ENCODE measurements at places on chromosomes 5 and 9.

DNA sequence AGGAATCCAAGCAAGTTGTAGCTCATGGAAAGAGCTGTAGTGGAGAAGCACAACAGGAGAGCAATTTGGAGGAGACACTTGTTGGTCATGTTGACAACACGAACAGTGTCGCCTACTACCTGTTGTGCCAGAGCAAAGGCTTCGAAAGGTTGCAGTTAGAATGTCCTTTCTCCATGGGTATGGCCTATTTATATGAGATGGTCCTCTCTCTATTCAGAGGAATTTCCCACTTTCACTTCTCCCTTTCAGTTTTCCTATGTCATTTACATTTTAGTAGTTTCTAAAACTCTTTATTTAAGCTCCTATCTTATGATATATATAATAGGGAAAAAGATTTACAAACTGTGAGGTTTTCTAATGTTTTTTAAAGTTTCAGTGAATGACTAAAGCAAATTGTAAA, at the start of gene IFNB1:
Gene IFNB1, minus strand, starts transcription at position 162 of the 400 bp plus-strand sequence. Its CDS starts 73 bp downstream, at position 89.
- no peak for DNase-seq

DNA sequence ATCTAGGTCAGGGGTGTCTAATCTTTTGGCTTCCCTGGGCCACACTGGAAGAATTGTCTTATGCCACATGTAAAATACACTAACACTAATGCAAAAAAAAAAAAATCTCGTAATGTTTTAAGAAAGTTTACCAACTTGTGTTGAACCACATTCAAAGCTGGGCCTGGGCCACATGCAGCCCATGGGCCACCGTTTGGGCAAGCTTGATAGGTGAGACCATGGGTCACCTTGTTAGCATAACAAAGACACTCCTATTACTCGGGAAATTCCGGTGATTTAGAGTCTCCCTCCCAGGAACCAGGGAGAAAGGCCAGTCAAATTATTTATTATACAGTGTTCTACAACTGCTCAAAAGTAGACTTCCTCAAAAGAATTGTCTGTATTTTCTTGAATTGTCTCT, 12.7 kb downstream of the RECK start:
- DNase-seq: no peak

DNA sequence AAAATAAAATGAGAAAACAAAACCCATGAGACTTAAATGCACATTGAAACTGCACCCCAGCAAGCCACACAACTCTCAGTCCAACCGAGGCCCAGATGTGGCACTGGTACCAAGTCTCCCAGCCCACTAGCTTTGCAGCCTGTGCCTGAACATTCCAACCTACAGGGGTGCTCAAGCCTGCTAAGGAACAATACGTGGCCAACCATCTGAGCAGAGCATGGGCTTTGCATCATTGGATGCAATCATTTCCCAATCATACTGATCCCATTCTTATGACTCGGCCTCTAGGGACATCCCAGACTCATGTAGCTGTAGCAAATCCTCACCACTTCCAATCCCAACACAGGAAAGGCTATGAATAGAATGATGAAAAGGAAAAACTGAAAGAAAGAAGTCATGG, 297.2 kb downstream of the SPOCK1 start:
- DNase-seq: no peak

DNA sequence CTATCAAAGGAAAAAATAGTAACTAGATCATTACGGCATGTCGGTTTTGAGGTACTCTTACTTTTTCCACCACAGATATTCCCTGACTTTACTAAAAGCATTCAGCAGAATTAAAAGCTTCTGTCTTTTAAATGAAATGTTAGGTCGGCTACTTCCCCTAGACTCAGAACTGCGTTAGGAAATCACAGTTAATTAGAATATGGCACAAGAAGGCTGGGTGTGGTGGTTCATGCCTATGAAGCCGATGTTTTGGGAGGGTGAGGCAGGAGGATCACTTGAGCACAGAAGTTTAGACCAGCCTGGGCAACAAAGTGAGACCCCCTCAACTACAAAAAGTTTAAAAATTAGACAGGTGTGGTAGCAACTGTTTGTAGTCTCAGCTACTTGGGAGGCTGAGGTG, 24.4 kb downstream of the CEMIP2 start:
- DNase-seq: no peak

GRCh38 chr9:89165341-89165740, 13.3 kb downstream of the SHC3 start:
- no peak for DNase-seq

DNA sequence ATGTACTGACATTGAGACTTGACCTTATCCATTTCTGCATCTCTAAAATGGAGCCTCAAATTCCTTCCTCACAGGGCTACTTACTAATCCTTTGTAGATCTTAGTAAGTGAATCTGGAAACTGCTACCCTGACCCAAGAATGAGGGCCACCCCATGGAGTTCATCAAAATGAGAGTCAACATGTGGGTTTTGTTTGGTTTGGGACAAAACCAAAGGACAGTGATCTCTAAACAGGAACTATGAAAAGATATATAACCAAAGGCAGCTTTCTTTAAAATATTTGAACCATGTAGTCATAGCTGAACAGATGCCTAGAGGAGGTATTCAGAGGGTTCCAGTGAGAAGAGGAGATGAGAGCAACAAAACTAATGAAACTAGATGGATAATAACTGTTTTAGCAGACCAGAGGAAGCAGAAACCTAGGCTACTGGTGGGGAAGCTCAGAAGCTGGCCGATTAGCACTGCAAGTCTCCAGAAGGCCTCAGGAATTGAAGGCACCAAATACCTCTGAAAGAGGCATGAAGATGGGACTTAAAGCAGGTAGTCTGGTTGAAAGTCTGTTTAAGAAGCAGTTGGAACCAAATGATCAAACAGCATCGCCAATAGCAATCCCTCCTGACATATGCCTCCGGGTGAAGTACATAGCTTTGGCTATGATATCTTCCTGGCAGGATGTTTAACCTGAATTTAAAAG, 45.8 kb downstream of the THOC3 start:
- no peak for DNase-seq

GRCh38 chr5:78287833-78288232, 6.7 kb downstream of the AP3B1 start:
- no peak for DNase-seq

DNA sequence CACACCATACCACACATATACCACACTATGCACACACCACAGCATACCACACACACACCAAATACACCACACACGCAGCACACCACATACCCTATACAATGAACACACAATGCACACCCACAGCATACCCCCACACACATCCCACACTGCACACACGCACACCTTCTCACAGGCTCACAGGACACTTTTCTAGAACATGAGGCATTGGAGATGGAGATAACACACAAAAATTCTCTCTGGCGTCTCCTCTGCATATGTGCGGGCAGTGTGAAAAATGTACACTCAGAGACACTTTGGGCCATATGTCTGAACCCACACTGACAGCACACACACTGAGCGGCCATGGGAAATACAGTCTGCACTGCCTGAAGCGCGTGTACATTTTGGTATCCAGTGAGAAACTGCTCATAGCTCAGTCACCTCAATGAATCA, 278.1 kb downstream of the GADD45G start:
- DNase-seq: no peak

DNA sequence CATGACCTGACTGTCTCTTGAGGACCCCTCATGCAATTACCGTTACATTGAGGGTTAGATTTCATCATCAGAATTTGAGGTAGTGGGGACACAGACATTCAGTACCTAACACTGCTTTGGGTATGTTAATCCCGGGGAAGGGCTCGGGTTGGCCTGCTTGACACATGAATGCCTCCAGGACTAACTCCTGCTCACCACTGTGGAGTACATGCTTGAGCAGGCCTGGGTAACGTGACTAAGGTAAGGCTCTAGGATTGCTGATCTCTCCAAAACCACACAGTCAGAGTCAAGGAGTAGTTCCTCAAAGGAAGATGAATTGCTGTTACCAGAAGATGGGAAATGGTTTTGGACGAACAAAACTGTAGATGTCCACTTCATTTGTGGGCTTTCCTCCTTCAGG, 376.3 kb upstream of the ZNF462 start:
- DNase-seq: no peak

- DNase-seq: no peak
Measured at GRCh38 chr5:133869519-133870335, 98.7 kb downstream of the C5orf15 start.

DNA sequence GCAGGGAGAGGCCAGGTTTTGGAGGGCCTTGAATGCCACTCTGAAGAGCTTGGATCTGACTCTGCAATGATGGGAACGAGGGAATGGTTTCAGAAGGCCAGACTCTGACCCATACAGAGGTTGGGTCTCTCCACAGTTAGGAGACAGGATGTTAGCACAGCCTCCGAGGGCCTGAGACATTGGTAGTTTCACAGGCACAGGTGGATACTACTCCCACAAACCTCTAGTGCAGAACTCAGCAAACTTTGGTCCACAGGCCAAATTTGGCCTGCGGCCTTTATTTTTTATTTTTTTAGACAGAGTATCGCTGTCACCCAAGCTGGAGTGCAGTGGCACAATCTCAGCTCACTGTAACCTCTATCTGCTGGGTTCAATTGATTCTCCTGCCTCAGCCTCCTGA, 2.9 kb downstream of the GNPDA1 start:
- no peak for DNase-seq

DNA sequence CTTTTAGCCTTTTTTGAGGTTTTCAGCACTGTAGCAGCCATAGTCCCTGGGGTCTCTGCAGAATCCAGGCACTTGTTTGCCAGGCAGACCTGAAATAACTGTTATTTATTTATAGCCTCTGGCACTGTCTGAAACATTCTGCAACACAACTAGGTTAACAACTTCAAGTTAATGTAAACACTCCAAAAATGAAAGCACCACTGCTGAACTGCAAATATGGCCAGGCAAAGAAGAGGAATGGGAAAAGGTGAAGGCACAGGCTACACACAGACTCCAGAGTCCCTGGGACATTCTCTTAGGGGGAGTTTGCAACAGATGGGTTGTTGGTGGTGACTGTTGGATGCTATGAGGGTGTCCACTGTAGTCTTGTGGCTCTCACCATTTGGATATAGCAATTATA, 369.0 kb downstream of the MAT2B start:
- no peak for DNase-seq

GRCh38 chr9:109017493-109017892, 4.2 kb upstream of the CTNNAL1 start:
- DNase-seq: no peak

GRCh38 chr5:54881286-54882005, 103.9 kb downstream of the ESM1 start:
- no peak for DNase-seq

DNA sequence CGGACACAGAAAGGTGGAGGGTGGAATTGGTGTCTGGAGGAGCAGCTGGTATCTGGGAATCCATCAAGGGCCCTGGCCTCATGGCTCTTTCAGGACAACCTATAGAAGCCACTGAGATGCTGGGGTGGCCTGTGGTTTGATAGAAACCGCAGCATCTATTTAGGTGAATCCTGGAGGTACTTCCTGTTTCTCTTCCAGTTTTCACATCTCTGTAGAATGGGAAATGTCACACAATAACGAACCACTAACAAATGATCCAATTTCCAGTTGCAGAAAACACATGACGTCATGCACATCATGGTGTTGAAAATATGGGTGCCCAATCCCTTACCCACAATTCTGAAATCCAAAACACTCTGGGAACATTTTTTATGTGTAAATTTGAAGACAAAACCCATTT, 52.2 kb downstream of the ROPN1L start:
- DNase-seq: no peak

GRCh38 chr9:22617156-22617555, 170.5 kb downstream of the DMRTA1 start:
- DNase-seq: no peak

DNA sequence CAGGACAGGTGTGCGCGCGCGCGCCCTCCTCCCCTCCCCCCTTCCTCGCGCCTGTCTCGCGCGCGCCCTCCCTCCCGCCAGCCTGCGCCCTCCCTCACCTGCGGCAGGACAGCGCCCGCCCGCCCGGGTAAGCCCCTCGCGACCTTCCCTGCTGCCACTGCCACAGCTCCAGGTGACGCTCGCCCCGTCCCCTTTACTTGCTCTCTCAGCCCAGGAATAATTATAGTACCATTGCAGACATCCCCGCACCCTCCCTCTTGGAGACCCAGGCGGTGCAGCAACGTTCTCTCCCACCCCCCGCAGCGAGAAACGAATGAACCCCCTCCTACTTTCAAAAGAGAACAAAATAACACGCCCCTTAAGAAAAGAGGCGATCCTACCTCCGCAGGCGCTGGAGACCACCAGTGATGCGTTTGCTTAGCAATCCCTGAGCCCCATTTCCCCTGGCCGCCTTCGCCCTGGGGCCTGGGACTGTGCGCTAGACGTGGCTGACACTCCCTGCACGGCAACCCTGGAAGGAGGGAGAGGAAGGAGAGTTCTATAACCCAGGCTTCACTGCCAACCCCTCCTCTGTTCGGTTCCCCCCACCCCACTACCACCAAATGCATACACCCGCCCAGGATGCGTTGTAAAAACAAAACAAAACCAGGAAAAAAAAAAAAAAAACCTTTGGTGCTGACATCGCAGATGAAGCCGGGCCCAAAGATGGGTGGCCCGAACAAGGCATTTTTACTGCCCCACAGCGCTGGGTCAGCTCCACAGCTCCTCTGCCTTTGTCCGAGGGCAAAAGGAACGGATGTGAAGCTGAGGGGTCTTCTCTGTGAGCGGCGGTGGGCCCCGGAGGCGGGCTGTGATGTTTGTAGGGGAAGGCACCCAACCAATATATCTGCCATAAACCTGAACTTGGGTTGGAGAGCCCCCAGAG, 5.6 kb upstream of the PURA start:
- no peak for DNase-seq

GRCh38 chr5:176658817-176659511, 11.7 kb downstream of the TSPAN17 start:
- no peak for DNase-seq

DNA sequence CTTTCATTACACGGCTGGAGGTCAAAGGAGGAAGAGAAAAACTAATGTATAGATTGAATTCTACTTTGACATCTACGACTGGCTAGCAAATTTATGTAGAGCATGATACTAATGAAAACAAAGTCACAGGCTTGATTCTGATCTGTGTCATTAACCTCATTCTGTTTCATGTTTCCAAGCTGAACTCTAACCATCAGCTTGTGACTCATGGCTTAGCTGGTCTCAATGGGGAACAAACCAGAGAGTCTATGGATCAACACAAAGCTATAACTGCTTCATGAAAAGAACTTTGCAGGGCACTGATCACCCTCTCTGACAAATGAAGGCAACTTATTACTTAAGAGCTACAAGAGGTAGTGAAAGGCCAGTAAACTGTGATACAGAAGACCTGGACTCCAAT, 23.6 kb upstream of the PDE4D start:
- no peak for DNase-seq

DNA sequence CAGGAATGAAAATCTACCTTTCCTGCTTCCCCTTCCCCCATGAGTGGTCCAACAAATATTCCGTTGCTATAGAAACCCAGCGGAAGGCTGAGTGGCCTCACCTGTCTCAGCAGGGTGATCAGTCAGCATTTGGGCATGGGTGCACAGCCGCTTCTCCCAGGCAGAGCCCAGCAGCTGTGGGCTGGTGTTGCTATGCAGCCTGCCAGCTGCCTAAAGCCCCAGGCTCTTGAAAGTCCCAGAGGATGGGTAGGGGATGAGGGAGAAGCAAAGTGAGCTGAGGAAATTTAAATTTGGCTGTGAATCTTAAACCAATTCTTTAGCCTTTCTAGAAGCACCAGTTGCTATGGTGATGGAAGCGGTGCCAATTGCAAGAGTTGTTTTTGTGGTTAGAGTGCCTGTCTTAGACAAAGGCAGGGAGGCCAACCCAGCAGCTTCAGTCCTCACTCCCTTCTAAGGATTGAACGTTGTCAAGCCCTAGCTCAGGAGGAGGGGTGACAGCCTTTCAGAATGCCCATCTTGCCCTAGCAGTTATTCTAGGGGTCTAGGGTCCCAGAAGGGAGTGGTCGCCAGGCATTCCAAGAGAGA, 151.5 kb upstream of the PITX1 start:
- DNase-seq: no peak

- peak; percentile 38 for DNase-seq
Measured at GRCh38 chr9:137611623-137612609, 6.4 kb downstream of the ARRDC1 start.

All from stimulated activated CD4-positive, alpha-beta T cell treated with anti-CD3 and anti-CD28 coated beads, Interleukin-15, amount 100 ng/mL, for 48 hours (primary cell).